ENCODE measurements at places on chromosomes 1 and 21. TPM values are rescaled to one million over a fixed set of nuclear protein-coding genes. Genes with fewer than 3 reads are reported as not detected.
A peak's percentile ranks its signal among the peaks of the same experiment; 100 is the strongest.

Gene TMEM53
- 20.1 TPM for polyA plus RNA-seq

Gene TPTE
- not detected for polyA plus RNA-seq

Gene OSCP1
- 1.4 TPM for polyA plus RNA-seq

Gene KCNJ9
- polyA plus RNA-seq, result 0.19 TPM

Gene CR1L
- not detected for polyA plus RNA-seq

Gene SMCP
- polyA plus RNA-seq, result not detected

Gene LCE1F
- not detected for polyA plus RNA-seq

Gene FCRL5
- polyA plus RNA-seq, result 1.7 TPM

Gene MATN1
- 0.32 TPM for polyA plus RNA-seq

Gene SPRR2F
- 0.10 TPM for polyA plus RNA-seq

Gene LIX1L
- polyA plus RNA-seq, result 5.7 TPM

- H3K27ac ChIP-seq, result no peak overlapping the region
- H3K36me3 ChIP-seq, result no peaks in the 10 kb centered on the region
- H3K27me3 ChIP-seq, result no peaks in the 10 kb centered on the region
- H3K4me3 ChIP-seq, result no peak overlapping the region
- H3K4me1 ChIP-seq, result no peaks in the 10 kb centered on the region
These were observed 163.2 kb upstream of the CSF3R start for GRCh38 chr1:36645867-36646266.

DNA sequence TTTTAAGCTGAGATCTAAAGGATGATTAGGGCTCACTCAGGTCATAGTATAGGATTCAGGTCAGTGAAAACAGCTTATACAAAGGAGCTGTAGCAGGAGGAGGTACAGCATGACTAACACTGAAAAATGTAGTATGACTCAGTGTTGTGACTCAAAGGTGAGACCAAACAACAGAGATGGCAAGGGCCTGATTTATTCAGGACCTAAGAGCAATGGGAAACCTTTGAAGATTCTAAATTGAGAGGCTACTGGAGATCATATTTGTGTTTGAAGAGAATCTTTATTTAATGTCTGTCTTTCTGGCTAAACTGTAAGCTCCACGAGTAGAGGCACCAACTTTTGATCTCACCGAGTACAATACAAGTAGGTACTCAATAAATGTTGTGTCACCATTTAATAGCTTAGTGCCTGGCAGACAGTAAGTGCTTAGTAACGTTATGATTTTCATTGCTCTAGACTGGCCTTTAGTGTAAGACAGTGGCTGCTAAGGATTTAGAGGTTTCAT lies 43.5 kb downstream of the PRKAA2 start:
- no peaks in the 10 kb centered on the region for H3K36me3 ChIP-seq
- DNase-seq, result peak; percentile 23
- no peak overlapping the region for H3K27ac ChIP-seq
- no peak overlapping the region for H3K4me3 ChIP-seq

DNA sequence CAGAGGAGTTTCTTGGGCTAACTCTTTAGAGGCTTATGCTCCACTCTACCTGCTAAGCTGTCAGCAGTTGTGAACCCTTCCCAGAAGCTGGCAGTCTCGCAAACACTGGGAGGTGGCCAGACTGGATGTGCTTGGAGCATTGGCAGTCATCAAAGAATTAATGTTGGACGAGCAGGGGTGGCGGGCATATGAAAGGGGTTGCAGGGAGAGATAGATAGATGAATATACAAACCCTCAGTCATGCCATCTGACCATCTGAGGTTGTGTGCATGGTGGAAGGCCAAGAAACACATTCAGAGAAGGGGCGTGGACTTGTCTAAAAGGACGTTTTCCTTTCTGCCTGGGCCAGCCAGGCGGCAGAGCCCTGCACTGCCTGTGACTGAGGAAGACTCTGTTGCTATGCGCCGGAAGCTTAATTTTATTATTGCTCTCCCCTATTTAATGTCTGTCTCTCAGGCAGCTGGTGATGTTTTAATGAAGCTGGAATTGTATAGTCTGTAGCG lies 164.4 kb downstream of the PBX1 start:
- no peaks in the 10 kb centered on the region for H3K4me1 ChIP-seq
- no peak for DNase-seq
- no peak overlapping the region for H3K4me3 ChIP-seq
- no peak overlapping the region for H3K27ac ChIP-seq
- no peaks in the 10 kb centered on the region for H3K36me3 ChIP-seq
- no peaks in the 10 kb centered on the region for H3K27me3 ChIP-seq

GRCh38 chr1:241677201-241677600 lies 25.1 kb downstream of the WDR64 start:
- peaks cover 3% of the 10 kb centered on the region for H3K27me3 ChIP-seq
- peak overlapping the region; percentile 65 for H3K27ac ChIP-seq
- H3K36me3 ChIP-seq, result no peaks in the 10 kb centered on the region
- no peaks in the 10 kb centered on the region for H3K4me1 ChIP-seq

DNA sequence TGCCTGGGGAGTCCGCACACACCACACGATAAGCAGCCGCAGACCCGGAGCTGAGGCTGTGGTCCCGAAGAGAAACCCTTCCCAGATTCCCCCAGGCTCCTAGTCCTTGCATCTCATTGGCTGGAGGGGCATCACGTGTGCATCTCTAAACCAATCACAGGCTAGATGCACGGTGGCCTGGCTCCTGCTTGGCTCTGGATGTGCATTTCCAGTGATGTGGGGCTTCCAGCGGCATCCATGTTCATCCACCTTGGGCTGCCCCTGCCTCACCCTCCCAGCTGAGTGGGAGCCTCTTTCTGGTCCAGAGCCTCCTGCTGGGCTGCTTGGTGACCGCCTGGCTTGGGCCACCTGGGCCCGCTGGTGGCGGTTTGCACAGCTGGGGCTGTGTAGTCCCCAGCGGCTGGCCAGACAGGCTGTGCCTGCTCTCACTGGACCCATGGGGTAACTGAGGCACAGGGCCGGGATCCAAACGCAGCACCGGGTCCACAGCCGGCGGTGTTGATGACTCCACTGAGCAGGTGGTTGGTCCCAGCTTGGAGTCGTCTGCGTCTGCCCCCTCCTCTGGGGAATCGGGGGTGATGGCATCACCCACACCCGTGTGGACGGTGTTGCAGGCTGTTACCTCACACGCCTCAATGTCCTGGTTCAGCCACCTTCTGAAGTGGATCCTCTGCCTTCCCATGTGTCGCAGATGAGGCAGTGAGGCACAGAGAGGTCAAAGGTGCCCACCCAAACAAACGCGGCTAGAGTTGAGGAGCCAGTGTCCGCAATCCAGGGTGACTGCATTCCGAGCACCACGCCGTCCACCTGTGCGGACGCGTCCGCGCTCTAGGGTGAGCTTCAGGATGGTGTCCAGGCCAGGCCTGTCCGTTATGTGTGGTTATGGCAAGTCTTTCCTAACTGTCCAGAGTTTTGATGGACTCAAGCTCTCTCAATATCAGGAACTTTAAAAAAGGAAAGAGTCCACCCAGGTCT lies 41.3 kb downstream of the COL6A1 start:
- no peaks in the 10 kb centered on the region for H3K4me1 ChIP-seq
- H3K27ac ChIP-seq, result peak overlapping the region; percentile 11
- H3K36me3 ChIP-seq, result no peaks in the 10 kb centered on the region

GRCh38 chr1:239361403-239361802 lies 25.0 kb upstream of the CHRM3 start:
- H3K27me3 ChIP-seq, result no peaks in the 10 kb centered on the region
- H3K4me3 ChIP-seq, result no peak overlapping the region
- H3K36me3 ChIP-seq, result no peaks in the 10 kb centered on the region

DNA sequence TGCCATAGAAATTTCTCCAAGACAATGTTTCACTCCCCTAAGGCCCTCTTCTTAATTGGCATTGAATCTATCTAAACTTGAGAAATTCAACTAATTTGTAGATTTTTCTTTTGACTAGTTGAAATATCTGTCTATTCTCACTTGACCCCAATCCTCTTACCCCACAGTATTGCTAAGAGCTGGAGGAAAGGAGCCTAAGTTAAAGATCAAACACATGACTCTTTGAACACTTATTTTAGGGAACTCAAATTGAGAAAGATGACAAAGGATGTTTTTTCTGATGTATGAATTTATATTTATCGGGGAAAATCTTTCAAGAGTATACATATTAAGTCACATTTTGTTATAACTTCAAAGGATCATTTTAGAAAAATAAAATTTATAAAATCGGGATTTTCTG lies 3.6 kb downstream of the MR1 start:
- no peaks in the 10 kb centered on the region for H3K27me3 ChIP-seq
- no peaks in the 10 kb centered on the region for H3K36me3 ChIP-seq
- H3K27ac ChIP-seq, result no peak overlapping the region
- H3K4me1 ChIP-seq, result peaks cover 16% of the 10 kb centered on the region
- no peak for DNase-seq
- no peak overlapping the region for H3K4me3 ChIP-seq

DNA sequence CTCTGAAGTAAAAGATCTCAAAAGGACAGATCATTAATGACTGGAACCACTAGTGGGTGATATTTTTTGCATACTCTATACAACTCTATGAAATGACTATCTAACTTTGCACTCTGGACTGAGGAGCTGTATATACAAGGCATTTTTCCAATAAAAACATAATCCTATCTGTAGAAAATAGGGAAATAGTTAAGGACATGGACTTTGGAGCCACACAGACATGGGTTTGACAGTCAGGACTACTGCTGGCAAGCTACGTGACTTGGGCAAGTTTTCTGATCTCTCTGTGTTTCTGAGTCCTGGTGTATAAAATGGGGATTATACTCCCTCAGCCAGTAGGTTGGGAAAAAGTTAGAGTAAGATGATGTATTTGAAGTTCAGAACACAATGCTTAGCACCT lies 20.9 kb upstream of the HSD3B2 start:
- H3K27me3 ChIP-seq, result no peaks in the 10 kb centered on the region
- peak; percentile 60 for DNase-seq
- no peaks in the 10 kb centered on the region for H3K36me3 ChIP-seq
- H3K4me3 ChIP-seq, result no peak overlapping the region

DNA sequence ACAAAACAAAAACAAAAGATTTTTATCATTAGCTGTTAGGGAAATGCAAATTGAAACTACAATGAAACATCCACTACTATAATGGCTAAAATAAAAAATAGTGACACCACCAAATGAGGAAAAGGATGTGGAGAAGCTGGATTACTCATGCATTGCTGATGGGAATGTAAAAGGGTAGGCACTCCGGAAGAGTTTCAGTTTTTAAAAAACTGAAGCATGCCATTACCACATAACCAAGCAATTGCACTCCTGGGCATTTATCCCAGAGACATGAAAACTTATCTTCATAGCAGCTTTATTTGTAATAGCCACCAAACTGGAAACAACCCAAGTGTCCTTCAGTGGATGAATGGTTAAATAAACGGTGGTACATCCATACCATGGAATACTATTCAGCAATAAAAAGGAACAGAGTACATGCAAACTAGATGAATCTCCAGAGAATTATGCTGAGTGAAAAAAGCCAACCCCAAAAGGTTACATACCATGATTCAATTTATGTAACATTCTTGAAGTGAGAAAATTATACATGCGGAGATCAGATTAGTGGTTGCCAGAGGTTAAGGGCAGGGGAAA lies 14.5 kb upstream of the CFAP298 start:
- H3K27ac ChIP-seq, result no peak overlapping the region
- H3K36me3 ChIP-seq, result peaks cover 2% of the 10 kb centered on the region
- H3K27me3 ChIP-seq, result peaks cover 1% of the 10 kb centered on the region
- DNase-seq, result no peak
- H3K4me3 ChIP-seq, result no peak overlapping the region

DNA sequence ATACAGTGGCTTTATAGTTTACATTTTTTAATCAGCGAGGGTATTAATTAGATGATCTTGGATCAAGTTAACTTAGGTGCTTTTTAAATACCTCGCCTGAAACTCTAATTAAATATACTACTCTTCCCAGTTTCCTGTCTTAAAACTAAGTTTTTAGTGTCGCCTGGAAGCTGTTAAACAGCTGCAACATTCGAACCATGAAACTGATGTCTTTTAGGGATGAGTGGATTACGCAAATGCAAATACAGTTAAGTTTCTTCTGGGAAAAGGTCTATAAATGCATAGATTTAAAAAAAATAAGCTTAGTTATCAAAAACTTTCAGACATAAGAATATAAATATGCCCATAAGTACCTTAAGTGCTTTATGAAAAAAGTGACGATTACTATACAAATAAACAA lies 228.3 kb downstream of the PTPRC start:
- H3K27ac ChIP-seq, result no peak overlapping the region
- no peaks in the 10 kb centered on the region for H3K27me3 ChIP-seq
- H3K4me1 ChIP-seq, result no peaks in the 10 kb centered on the region
- H3K36me3 ChIP-seq, result no peaks in the 10 kb centered on the region

- no peak overlapping the region for H3K4me3 ChIP-seq
- no peak for DNase-seq
- no peak overlapping the region for H3K27ac ChIP-seq
- no peaks in the 10 kb centered on the region for H3K36me3 ChIP-seq
- H3K4me1 ChIP-seq, result no peaks in the 10 kb centered on the region
- no peaks in the 10 kb centered on the region for H3K27me3 ChIP-seq
These were observed 25.8 kb upstream of the ZNF648 start for GRCh38 chr1:182087304-182087703.

- no peak for DNase-seq
- no peak overlapping the region for H3K4me3 ChIP-seq
- no peaks in the 10 kb centered on the region for H3K4me1 ChIP-seq
- H3K27me3 ChIP-seq, result no peaks in the 10 kb centered on the region
These were observed 1189.2 kb downstream of the PLA2G4A start for GRCh38 chr1:188017921-188018320.

DNA sequence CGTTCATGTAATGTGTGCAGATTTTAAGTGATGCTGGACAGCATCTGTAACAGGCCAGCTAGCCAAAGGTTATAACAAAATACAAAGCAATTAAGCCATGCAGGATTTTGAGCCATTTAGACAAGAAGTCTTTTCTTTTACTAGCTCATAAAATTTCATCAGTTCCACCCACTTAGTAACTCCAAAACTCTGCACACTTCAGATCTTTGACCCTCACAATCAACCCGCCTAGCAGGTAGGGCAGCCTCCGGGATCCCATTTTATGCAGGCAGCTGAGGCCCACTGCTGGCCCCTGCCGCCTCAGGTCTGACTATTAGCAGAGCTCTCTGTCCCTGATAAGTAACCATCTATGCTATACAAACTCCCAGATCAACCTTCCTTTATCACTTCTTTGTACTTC lies 9.2 kb downstream of the LBR start:
- H3K36me3 ChIP-seq, result peaks cover 12% of the 10 kb centered on the region
- no peak overlapping the region for H3K4me3 ChIP-seq
- no peaks in the 10 kb centered on the region for H3K27me3 ChIP-seq
- peaks cover 26% of the 10 kb centered on the region for H3K4me1 ChIP-seq

GRCh38 chr1:36766481-36766880 lies 267.8 kb downstream of the GRIK3 start:
- no peak overlapping the region for H3K27ac ChIP-seq
- H3K36me3 ChIP-seq, result no peaks in the 10 kb centered on the region
- H3K4me3 ChIP-seq, result no peak overlapping the region
- no peaks in the 10 kb centered on the region for H3K4me1 ChIP-seq
- DNase-seq, result no peak

DNA sequence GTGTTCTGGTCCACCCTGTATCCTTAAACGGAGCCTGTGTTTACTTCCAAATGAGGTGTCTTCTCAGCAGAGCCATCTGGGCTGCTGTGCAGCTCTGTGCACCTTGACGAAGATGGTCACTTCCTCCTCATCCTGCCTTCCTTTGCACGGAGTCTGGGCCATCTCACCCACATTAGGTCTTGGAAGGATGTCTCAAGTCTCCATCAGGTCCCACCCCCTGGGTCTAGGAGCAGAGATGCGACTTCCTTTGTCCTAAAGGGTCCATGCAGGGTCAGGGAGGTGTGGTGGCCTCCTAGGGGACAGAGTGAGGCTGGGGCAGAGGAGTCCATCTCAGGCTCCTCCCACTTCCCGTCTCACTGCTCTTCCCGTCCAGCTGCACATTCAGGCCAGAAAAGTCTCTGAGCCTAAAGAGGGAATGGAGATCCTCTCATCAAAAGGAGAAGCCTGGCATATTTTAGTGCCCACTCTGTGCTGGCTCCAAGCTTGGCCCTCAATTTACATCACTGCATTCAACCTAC lies 209.2 kb downstream of the MATN1 start:
- no peak overlapping the region for H3K4me3 ChIP-seq
- no peaks in the 10 kb centered on the region for H3K36me3 ChIP-seq
- no peak for DNase-seq
- no peak overlapping the region for H3K27ac ChIP-seq
- H3K27me3 ChIP-seq, result no peaks in the 10 kb centered on the region

Measured in small intestine (tissue), 16 donors.